ENCODE measurements at places on chromosomes 13 and 19.

DNA sequence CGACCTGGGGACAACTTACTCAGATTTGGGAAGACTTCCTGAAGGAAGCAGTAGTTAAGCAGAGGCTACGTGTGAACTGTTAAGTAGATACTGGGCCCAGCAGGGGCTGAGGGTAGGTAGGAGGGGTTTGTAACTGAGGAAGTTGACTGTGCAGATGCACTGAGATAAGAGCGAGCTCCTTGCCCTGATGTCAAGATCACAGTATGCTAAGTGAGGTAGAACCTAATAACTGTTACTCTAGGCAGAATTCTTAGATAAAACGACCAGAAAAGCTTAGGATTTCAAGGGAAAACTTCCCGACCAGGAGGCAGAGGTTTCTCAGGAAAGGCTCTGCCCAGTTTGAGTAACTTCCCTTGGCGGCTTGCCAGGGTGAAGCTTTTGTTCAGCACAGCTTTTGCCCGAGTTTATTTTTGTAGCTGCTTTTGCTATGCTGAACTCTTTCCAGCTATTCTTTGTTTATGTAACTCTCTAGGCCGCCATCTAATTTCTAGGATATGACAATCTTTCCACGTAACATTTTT lies 632.1 kb downstream of the DIAPH3 start:
- peak; percentile 11 for DNase-seq

- DNase-seq: no peak
Measured at GRCh38 chr13:78401873-78402707, 201.3 kb downstream of the POU4F1 start.

DNA sequence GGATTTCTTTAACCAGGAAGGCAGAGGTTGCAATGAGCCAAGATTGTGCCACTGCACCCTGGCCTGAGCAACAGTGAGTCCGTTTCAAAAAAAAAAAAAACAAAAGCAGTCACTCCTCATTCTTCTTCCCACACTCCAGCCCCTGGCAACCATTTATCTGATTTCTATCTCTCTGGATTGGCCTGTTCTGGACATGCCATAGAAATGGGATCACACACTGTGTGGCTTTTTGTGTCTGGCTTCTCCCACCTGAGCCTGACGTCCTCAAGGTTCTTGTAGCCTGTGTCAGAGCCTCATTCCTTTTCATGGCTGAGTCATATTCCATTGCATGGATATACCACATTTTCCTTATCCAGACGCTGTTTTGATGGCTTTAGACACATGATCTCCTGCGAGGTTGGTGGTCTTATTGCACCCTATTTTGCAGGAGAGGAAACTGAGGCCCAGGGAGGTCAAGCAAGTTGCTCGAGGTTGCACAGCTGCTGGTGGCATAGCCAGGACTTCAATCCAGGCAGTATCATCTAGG lies 15.8 kb upstream of the FEM1A start:
- no peak for DNase-seq

GRCh38 chr19:15358918-15359317 lies 20.7 kb downstream of the AKAP8 start:
- no peak for DNase-seq

- DNase-seq: no peak
Measured at GRCh38 chr13:112583592-112584277, 4.2 kb downstream of the TUBGCP3 start.

DNA sequence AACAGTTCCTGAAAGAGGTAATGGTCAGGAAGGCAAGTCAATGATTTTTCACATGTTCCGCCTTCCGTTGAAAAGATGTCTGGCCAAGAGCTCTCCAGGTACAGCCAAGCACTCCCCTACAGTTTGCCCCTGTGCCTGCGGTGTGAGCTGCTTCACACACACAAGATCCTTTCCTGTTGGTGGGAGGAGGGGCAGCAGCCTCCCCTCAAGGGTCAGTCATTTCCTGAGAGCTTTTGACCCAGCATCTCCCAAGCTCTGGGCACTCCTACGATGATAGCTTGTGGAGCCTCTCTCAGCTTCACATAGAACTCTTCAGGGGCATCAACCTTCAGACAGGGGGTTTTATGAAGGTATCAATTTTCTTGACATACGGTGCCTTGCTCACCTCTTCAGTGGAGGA lies 86.9 kb downstream of the DOCK9 start:
- DNase-seq: no peak

DNA sequence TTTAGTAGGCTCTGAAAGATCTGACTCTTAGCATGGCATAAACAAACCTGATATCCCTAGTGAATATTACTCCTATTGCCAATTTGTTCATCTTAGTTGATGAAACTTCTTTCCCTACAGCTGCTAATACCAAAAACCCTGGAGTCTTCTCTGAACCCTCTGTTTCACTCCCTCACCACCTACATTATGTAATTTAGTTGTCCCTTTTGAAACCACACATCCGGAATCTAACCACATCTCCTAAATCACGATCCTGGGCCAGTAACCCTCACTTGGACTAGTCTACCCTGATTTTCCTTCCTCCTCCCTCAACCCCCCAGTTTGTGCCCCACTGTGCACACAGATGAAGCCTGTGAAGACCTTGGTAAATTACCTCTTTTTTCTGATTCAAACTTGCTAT lies 1.2 kb downstream of the ZNF256 start:
- DNase-seq: no peak

DNA sequence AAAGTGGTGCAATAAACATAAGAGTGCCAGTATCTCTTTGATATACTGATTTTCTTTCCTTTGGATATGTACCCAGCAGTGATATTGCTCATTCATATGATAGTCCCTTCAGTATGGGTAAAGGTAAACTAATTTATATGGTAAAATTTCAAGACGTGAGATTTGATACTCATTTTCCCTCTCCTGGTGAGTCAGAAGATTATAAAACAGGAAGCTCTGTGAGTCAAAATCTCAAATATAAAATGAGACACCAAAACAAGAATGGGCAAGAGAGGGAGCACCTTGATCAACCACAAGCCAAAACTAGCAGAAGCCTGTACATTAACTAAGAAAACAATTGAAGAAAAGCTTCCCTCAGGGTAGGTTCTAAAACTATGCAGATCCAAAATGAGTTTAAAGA lies 216.3 kb downstream of the SLITRK6 start:
- no peak for DNase-seq

- DNase-seq: no peak
Measured at GRCh38 chr13:83825676-83826075, 56.6 kb downstream of the SLITRK1 start.

DNA sequence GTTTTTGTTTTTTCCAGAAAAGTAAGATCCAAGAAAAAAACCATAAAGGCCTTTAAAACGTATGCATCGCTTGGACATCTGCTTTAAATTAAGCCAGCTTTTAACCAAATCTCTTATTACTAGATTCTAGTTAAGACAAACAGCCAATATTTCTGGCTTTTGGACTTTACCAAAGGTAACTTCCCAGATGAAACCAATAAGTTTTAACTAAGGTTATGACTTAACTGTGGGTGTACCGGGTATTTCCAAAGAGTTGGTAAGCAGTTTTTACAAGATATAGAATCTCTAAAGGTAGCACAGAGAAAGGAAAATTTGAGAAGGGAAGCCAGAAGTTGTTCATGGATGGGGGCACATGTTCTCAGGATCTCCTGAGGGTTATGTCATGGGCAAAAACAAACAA lies 34.0 kb downstream of the CEACAM1 start:
- no peak for DNase-seq

DNA sequence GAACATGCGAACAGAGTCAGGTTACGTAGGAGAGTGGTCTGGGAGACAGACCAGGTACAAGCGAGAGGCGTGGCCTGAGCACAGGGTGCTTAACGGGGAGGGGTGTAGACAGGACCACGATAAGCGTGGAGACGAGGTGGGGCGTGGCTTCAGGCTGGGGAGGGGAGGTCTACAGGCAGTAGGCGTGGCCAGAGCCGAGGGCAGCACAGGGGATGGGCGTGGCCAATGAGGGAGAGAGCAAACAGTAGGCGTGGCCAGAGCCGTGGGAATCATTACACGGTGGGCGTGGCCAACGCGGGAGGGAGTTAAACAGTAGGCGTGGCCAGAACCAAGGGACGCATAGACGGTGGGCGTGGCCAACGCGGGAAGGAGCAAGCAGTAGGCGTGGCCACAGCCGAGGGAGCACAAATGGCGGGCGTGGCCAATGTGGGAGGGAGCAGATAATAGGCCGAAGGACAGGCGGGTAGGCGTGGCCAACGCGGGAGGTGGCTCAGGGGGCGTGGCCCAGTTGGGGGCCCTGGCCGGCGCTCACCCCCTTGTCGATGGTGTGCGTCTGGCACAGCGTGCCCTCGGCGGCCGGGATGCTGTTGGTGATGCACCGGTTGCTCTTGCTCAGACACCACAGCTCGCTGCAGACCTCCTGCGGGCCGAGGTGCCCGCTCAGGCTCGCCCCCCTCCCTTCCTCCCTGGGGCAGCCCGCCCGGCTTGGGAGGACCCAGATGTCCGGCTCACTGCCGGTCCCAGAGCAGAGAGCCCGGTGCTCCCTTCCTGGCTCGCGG lies 15.2 kb upstream of the MYO1F start:
- peak; percentile 75 for DNase-seq

GRCh38 chr13:106118050-106118449 lies 417.4 kb downstream of the EFNB2 start:
- DNase-seq: no peak

DNA sequence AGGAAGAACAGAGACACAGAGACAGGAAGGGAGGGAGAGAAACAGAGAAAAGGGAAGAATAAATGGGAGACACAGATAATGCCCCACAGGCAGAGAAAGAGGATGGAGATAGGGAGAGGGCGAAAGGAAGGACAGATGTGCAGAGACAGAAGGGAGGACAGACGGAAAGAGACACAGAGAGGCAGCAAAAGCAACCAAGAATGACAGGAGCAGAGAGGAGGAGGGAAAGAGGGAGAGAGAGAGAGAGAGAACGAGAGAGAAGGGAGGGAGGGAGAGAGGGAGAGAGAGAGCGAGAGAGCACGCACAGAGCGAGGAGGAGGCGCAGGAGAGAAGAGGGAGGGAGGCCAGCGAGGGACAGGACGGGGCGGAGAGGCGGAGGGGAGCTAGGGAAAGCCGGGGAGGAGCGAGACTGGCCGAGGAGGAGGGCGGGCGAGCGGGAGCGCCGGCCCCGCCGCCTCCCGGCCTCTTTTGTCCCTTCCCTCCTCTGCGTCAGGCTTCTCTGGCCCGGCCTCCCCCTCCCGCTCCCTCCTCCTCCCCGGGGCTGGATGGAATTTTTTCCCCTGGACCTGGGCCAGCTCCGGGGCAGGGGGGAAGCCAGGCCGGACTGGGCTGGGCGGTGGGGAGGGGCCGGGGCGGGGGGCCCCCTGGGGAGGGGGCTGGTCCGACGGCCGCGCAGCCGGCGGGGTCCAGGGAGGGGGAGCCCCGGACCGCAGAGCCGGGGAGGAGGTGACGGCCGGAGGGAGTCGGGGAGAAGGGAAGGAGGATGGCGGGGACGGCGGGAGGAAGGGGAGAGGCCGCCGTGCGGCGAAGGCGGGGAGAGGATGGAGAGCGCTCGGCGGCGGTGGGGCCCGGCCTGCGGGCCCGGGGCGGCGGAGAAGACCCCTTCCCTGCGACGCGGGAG lies 4.2 kb upstream of the SPACA6 start:
- DNase-seq: no peak

- no peak for DNase-seq
Measured at GRCh38 chr19:40567750-40568494, 8.8 kb upstream of the SHKBP1 start.

DNA sequence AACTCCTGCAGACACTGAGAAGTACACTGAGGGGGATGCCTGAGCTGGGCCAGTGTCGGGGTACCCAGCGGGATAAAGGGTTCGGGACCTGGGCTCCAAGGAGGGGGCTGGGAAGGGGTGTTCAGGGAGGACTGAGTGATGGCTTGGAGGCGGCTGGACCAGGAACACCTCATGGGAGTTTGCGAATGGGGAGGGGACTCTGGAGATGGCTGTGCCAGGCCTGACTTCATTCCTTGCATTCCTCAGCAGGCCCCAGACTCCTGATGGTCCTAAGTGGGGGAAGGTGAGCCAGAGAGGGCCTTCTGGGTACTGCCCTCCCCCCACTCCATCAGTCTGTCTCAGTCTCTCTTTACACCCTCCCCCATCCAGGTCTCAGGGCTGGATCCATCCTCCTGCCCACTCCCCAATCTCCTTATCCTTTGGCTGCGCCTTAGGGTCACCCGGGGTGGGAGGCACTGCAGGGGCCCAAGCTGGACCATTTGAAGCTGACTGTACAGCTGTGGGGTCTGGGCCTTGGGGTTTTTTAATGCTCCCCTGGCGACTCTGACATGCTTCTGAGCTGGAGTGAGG lies 13.8 kb downstream of the PAK4 start:
- no peak for DNase-seq

DNA sequence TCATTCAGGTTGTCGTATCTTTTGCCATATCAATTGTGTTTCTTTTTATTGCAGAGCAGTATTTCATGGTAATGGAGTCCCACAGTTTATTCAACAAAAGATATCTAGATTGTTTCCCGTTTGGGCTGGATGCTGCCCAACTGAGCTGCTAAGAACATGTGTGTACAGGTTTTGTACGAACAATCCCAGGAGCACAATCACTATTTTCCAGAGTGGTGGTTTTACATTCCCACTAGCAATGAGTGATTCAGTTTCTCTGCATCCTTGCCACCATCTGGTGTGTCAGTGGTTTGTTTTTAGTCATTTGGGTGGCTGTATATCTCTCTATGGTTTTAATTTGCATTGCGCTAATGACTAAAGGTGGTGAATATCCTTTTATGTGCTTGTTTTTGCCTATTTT lies 52.7 kb upstream of the ZDHHC20 start:
- DNase-seq: no peak

GRCh38 chr19:37930416-37930815 lies 23.4 kb downstream of the SIPA1L3 start:
- DNase-seq: no peak

GRCh38 chr19:7638802-7639465 lies 2.0 kb downstream of the STXBP2 start:
- no peak for DNase-seq

DNA sequence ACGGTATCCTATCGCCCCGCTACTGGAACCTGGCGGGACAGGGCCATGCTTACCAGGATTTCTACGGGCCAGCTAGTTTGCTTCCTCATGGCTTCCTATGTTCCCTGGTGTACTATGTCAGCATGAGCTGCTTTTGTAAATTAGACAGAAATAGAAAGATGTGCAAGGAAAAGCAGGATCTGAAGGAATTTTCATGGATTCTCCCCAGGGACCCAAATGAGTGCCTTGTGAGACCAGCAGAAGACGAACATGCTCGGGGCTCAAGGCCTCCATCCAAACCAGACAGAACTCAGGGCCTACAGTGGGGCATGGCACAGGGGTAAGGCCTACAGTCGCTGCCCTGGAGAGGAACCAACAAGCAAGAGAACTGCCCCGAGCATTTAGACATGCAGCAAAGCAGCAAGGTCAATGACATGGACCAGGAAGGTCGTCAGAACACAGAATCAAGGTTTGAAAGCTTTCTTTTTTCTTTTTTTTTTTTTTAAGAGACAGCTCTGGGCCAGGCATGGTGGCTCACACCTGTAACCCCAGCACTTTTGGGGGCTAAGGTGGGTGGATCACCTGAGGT lies 17.3 kb downstream of the EPS15L1 start:
- no peak for DNase-seq

GRCh38 chr13:111168107-111168506 lies 53.0 kb downstream of the ARHGEF7 start:
- no peak for DNase-seq
